ENCODE measurements at places on chromosomes 6 and 20.
A peak's percentile ranks its signal among the peaks of the same experiment; 100 is the strongest.

DNA sequence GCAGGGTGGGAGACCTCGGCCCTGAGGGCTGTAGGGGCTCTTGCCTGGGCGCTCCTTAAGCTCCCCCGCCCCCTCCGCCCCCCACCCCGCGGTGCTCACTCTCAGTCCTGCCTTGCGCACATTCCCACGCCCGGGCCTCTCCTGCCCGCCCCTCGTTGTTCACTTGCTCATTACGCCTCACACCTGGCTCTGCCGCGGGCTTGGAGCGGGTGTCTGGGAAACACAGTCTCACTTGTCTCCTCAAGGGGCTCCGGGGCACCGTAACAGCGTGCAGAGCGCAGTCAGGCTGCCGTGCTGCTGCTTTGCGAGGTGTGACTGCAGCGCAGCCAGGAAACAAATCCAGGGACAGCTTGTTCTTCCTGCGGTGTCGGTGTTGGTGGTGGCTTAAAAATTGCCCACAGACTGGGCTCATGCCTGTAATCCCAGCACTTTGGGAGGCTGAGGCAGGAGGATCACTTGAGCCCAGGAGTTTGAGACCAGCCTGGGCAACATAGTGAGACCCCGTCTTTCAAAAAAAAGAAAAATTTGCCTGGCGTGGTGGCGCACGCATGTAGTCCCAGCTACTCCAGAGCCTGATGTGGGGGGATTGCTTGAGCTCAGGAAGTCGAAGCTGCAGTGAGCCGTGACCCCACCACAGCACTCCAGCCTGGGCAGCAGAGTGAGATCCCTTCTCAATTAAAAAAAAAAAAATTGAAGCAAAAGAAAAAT lies 4.6 kb downstream of the NPBWR2 start:
- DNase-seq, result no peak

GRCh38 chr20:1871807-1872458 lies 23.3 kb upstream of the SIRPA start:
- DNase-seq, result no peak

DNA sequence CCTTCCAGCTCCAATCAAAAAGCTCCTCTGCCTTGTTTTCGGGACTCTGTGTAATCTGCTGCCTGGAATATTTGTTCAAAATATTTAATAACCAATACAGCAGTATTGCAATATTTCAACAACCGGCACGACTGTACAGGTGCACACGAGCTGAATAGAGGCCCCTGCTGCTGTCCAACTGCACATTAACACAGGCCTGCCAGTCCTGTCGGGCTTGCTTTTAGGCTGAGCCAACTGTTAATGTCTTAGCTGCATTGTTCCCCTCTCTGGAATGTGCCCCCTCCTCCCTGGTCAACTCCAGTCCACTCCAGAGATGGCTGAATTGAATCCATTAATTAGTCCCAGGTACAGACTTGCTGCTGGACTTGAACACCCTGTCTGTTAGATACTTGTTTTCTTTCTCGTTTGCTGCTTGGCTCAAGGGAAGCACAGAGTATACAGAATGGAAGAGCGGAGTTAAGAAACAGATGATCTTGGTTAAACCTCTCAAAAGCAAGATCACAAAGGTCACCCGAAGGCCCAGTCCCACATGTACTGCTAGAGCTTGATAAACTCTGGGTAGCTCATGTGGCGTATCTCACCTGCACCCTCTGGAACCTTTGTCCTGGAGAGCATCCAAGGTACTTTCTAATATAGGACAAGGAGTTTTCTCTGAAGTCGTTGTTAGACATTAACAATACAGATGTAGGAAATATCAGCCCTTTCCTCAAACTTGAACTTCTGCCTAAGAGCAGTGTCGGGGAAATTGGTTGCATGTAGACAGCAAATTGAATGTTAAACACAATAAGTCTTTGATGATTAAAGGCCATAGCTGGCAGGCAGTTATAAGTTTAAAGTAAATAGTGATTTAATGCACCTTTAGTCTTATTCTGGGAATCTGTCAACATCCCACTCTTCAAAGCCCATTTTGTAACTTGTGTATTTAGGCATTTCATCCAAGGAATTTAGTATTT lies 31.9 kb downstream of the SHLD1 start:
- no peak for DNase-seq

DNA sequence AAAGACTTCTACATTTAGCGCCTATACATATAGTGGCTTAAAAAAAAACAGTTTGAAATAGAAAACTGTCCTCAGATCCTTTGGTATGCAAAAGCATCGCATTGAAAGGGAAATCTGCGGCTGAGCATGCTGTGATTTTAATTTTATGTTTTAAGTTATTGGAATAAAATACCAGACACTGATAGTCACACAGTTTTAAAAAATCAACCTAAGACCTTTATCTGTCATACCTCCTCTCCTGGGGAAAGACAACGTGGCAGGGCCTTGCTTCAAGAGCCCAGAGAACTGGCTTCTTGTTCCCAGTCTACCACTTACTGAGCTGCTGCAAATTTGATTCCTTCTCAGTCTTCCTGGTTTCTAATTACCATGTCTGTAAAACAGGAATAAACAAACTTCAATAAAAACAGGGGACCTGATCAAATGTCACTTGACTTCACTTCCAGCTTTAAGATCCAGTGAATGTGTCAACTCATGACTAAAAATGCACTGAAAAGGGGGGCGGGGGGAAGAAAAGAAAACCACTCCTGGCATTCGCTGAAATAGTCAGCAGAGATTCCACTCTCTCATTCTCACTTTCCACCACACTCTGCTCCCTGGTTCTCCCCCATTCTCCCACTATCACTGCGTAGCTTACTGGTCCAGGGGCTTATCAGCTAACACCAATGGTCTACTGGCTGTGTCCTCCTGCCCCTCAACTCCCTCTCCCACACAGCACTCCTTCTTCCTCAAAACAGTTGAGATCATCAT lies 494.7 kb upstream of the MARCKS start:
- DNase-seq, result no peak

- DNase-seq, result no peak
These were observed 1.3 kb upstream of the VSX1 start for GRCh38 chr20:25083141-25083772.

- DNase-seq, result no peak
These were observed 237.1 kb upstream of the MOCS1 start for GRCh38 chr6:40171343-40171742.

GRCh38 chr20:32806356-32806755 lies 13.4 kb upstream of the MAPRE1 start:
- DNase-seq, result no peak

GRCh38 chr6:139653111-139653510 lies 278.7 kb upstream of the CITED2 start:
- DNase-seq, result no peak

- no peak for DNase-seq
These were observed 37.4 kb upstream of the ARMH2 start for GRCh38 chr6:24836109-24836508.

DNA sequence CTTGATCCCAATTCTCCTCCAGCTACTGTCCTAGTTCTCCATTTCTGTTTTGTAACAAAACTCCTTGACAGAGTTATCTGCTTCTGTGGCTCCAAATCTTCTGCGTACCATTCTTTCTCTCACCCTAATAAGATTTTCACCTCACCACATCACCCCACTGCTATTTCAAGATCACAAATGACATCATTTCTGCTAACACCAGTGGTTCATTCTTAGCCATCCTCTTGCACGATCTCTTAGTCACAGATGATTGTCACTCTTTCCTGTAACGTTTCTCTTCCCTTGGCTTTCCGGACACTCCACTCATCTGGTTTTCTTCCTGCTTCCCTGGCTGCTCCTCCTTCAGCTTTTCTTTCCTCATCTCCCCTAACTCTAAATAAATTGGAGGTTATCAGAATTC lies 56.8 kb upstream of the FABP7 start:
- no peak for DNase-seq

- no peak for DNase-seq
These were observed 17.6 kb upstream of the PYGB start for GRCh38 chr20:25230166-25230831.

- DNase-seq, result no peak
These were observed 18.3 kb downstream of the MRPS18A start for GRCh38 chr6:43669050-43669921.

DNA sequence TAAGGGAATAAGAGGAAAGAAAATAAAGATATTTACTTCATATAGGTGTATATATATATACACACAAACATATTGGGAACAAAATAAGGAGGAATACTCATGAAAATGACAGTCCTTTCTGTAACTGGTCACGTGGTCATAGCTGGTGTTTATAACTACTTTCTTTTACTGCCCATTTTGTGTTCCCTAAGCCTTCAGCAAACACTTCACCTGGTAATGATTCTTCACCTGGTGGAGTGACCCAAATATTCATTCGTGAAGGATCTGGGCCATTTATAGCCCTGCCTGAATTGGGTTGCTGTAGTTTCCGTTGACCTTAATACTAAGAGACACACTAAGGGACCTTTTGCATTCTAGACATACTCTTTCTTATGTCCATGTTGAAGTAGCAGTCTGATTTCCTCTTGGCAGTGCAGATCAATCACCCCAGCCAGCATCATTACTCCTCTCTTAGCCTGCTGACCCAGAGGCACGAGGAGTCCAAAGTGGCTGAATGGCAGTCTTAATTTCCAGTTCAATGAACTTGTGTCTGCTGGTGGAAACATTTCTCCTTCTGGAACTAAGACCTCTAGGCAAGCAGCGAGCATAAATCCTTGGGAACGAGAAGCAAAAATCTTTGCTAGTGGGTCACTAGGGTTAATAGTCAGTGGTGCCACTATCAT lies 39.9 kb upstream of the IYD start:
- DNase-seq, result no peak

DNA sequence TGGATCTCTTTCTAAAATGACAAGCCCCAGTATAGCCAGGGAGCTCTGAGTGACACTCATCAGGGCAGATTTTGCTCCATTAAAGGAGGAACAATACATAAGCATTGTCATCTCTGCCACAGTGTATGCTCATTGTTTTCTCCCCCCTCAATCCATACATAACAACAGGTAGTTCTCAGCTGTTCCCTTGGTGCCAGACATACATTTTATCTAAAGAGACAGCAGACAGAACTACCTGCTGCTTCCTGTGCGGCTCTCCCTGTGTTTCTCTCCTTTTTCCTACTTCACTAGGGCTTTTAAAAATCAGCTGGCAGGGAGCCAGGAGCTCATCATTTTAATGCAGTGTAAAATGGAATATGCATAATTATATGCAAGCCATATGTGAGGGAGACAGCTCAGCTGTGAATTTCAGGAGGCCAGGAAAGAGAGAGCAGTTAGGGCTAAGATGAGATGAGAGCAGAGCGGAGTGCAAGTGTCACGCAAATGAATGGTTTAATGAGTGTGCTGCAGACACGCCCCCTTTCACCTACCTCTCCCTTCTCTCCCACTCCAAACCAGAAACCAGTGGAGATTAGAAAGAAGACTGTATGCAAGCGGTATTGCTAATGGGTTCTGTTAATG lies 96.0 kb downstream of the SOBP start:
- DNase-seq, result no peak

DNA sequence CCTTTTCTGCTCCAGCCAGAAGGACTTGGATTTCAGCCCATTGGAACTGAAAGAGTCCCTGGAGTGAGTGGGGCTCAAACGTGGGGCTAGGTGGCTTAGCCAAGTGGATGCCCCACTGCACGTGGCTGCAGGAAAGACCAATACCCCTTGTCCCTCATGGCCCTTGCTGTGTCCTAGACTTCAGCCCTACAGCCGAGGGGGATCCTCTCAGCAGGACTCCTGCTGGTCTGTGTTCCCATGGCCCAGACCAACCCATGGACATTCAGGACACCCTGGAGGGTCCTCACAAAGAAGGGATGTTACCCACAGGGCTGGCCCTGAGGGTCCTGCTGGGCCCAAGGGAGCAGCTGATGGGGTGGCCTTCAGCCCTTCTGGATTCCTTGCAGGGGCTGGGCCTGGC lies 30.0 kb upstream of the PHACTR3 start:
- no peak for DNase-seq

DNA sequence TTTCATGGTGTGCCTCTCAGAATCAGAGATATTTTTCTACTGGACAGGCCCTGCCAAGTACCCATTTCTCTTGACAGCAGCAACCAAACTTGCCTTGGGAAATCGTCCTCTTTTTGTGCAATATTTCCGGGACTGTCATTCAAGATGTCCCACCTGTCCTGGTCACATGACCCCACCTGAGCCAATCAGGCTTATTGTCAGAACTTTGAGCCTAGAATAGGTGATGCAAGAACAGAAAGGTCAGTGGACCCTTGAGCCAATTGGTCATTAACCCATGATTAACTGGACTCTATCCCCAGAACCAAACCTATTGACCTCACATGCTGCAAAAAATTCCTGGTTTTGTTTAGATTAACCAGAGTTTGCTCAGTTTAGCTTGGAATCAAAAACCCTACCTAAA lies 108.3 kb upstream of the TOP1 start:
- no peak for DNase-seq

DNA sequence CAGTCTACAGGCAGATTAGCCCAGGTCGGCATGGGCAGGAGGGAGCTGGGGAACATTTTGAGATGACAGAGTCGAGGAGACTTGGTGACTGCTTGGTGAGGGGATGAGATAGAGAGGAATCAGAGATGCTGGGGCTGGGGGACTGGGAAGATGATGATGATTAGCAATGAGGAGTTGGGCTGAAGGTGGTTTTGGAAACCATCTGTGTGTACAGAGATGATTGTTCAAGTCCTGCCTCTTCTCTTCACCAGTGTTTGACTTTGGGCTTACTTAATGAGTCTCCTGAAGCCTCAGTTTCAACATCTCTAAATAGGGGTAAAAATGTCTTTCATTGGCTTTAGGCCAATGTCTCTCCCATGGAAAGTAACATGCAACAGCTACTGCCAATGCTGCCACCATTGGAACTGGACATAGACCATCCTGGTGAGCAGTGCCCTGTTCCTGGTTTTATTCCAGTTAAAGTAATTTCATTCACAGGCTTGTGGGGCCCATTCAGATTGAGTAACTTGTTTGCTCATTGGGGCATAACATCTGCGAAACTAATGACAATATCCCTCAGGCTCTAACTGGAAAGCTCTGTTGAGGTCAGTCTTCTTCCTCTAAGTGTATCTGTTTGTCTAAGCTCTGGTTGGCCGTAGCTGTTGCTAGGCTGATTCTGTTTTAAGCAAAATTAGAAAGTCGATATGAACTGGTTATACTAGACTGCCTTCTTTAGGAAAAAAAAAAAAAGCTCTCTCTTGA lies 99.1 kb downstream of the ARMC2 start:
- DNase-seq, result peak; percentile 75

DNA sequence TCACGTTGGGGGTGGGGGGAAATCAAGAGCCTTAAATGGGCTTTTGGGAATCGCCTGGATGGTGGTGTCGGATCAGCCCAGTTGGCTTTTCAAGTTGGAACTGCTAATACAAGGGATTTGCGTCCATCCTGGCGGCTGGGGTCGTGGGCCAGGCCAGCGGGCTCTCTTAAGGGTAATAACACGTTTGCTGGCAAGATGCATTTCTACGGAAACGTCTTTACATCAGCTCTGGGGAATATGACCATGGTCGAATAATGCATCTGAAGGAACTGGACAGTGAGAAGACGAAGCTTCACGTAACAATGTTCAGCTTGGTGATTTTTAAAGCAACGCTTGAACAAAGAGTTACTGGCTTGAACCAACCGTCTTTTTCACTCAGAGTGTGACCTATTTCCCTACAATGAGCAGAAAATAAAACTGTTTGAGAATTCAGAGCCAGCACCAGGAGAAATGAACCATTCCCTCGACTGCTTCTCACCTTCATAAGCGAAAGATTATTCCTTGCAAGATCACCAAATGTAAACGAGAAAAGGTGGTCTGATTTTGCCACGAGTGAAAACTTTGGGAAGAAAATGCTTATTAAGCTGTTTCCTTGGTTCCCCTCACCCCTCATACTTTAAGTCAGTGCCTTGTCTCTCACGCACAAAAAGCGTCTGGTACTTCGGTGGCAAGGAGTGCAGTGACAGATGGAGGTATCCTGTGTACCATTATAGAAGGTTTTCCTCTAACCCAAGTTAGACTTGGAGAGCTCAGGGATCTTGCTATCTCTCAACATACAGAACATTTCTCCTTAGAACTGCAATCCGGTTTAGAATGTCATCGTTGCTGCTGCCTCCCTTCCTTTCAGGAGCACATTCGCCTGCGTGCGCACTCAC lies 1.4 kb upstream of the MARCKS start:
- DNase-seq, result no peak
